ENCODE measurements at places on chromosomes 1 and 21.
A peak's percentile ranks its signal among the peaks of the same experiment; 100 is the strongest.

DNA sequence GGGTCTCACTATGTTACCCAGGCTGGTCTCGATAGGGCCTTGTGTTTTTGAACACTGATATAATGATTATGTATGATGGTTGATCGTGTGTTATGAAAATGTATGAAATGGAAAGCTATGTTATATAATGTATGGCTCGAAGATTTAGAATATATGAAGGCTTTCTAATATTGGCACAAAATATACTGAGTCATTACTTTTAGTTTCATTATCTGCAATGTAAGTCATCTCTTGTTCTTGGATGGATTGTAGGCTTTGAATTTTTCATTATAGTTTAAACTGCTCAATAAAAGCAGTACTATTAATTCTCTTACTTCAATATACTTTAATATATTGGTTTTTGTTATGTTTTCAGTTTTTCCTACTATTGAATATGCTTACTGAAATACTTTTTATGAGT, 10.1 kb downstream of the FMN2 start:
- no peak for DNase-seq

- DNase-seq: peak; percentile 5
Measured at GRCh38 chr1:112803906-112804762, 89.0 kb upstream of the PPM1J start.

GRCh38 chr1:27569506-27570291, 34.2 kb downstream of the AHDC1 start:
- no peak for DNase-seq

GRCh38 chr1:60903591-60903990, 178.8 kb upstream of the NFIA start:
- DNase-seq: no peak

- no peak for DNase-seq
Measured at GRCh38 chr1:32920833-32921232, 19.6 kb upstream of the TMEM54 start.

- DNase-seq: no peak
Measured at GRCh38 chr1:223271085-223271781, 92.7 kb downstream of the SUSD4 start.

- DNase-seq: no peak
Measured at GRCh38 chr21:36654796-36655325, 44.1 kb upstream of the SIM2 start.

GRCh38 chr1:114758256-114758832, 560 bp upstream of the CSDE1 start:
- DNase-seq: no peak

DNA sequence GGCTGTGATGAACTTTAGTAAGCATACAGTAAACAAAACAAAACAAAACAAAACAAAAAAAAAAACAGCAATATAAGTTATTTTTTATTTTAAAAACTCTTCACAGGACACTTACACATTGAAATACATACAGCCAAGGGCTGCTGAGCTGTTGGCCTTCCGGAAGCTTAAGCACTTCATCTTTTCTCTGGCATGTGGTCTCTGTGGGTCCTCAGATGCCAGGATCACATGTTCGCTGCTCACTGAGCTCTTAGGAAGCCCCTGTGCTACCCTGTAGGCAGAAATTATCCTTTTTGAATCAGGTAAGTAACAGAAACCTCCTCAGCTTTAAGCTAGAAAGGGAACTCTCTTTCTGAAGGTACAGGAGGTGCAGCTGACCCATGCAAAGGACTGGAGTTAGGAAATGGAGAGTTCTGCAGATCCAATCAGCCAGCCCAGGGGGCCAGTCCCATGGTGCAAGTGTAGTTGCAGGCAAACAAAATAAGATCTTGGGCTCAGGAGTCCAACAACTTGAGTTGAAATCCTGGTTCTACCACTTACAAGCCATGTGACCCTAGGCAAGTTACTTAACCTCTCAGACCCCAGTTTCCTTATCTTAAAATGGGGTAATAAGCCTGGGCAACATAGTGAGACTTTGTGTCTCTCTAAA, 22.4 kb upstream of the MED18 start:
- no peak for DNase-seq

DNA sequence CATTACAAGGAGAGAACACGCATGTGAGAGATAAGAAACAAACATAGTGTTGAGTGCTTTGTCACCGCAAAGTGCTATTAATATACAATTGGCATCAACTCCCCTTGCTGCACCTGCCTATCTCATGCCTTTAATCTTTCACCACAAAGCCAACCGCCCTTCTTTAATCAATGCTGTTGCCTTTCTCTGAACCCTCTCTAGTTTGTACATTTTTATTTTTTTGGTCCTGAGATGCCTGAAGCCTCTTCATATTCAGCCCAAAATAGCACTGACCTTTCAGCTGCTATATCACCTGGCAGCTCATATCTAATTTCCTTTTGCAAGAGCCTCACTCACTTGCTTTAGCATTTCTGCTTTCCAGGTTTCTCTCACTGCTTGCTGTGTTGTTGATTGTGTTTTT, 504.7 kb downstream of the NUF2 start:
- no peak for DNase-seq

DNA sequence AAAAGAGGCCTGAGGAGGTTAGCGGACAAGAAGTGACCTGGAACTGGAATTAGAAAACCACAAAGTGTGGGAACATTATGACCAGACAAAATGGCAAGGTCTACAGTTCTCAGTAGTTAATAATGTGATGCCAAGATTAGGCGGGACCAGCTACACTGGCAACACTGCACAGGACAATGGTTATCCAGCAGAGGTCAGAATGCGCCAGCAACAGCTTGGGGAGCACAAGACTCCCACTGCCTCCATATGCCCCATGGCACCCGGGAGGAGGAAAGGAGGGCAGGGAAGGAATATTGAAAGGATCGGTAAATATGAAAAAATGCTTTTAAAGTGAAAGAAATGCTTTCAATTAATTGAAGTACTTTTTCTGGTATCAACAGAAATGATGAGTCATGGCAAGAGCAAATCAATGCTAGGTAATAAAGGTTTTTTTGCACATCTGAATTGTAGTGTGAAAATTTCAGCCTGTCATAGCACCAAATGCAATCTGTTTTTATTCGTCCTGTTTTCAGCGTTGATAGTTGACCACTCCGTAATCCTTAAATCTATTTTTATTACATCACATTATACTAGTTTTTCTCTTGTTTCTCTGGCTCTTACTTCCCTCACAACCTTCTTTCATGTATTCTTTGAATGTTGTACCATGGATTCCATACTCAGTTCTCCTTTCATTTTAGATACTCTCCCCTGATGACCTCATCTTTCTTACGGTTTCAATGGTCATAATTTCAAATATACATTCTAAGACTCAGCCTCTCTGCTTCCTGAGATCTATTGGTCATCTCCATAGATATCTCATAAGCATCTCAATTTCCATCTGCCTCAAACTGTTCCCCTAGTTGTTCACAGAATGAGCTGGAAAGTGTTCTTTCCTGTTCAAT, 30.7 kb downstream of the VCAM1 start:
- no peak for DNase-seq

GRCh38 chr1:175564723-175565122, 178.7 kb downstream of the TNR start:
- no peak for DNase-seq

GRCh38 chr1:37999430-38000232, 5.7 kb downstream of the FHL3 start:
- DNase-seq: no peak

DNA sequence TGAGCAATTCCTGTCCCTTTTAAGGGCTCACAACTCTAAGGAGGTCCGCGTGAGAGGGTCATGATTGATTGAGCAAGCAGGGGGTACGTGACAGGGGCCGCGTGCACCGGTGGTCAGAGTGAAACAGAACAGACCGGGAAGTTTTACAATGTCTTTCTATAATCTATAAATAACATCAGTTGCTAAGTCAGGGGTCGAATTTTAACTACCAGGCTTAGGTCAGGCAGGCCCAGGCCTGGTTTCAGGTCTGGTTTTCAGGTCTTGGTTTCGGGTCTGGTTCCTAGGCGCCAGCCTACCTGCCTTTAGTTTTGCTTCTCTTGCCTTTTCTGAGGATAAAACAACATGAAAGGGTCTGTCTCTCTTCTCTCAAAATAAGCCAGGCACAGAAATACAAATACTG, 476.0 kb upstream of the CAMK1G start:
- DNase-seq: no peak

GRCh38 chr1:31031330-31032143, 34.0 kb downstream of the PUM1 start:
- DNase-seq: no peak

- no peak for DNase-seq
Measured at GRCh38 chr1:86419277-86419903, 4.6 kb upstream of the CLCA2 start.

GRCh38 chr1:156445789-156446263, 54.7 kb downstream of the MEF2D start:
- peak; percentile 49 for DNase-seq

DNA sequence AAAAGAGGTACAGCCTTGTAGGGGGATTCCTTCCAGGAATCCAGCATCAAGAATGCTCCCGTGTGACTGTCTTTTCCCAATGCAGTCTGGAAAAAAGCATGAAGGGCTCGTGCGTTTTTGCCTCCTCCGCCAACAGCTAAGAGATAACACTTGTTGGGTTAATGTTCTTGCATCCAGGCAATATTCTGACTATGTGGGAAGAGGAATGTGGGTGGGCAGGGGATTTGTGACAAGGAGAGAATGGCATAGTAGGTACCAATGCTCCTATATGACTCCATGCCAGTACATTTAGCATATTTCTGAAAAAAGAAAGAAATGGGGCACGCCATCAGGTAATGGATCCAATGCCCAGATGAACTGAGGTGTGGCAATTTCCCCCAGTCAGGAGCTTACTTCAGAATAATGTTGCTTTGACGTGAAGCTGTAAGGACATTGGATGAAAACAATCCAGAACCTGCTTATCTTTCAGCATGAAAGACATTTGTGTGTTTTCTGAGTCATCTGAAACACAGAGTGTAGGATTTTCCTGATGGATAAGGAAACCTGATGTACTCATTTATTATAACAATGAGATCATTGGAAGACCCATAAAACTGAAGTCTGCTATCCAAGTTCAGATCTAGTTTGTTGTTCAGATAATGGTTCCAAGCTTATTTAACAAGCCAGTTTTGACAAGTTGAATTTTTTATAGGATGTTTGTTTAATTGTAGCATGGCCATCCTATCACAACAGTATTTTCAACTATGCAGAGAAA, 105.5 kb downstream of the LYPLAL1 start:
- no peak for DNase-seq

DNA sequence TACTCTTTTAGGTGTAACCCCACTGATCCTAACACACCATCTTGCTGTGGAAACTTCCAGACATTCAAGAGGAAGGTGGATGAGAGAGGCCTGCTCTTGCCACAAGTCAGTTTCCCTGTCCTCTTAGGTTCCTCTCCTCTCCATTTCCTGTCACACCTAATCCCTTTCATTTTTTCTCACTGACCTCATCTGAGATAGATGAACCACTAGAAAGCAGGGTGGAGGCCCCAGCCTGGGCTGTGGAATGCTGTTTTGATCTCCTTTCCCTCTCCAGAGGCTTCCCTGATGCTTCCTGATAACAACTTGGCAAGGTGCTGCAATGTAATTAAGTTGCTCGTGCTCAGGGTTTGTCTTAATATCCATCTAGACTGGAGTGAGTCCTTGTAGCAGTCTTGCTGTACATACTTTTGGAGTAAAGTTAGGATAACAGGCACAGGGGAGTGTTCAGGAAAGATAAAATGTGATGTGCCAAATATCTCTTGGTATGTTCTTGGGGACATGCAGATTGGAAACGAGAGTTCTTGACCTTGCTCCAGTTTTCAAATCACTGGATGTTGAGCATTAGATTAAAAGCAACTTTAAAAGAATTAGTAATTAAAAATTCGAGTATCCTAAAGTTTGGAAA, 11.2 kb downstream of the LRRC42 start:
- no peak for DNase-seq

- DNase-seq: no peak
Measured at GRCh38 chr1:230913496-230913895, 45.2 kb upstream of the C1orf198 start.

DNA sequence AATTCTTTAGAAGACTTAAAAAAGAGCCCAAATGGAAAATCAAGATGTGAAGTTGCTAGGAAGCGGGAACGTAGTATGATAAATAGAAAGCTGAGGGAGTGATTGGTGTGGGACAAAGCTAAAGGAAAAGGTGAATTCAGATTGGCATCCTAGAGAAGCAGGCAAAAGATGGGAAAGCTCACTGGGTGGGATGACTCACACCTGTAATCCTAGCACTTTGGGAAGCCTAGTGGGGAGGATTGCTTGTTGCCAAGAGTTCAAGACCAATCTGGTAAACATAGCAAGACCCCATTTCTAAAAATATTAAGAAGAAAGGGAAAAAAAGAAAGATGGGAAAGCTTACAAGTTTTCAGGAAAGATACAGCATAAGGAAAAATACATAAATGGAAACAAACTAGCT, 1.8 kb downstream of the MRPS21 start:
- DNase-seq: no peak

DNA sequence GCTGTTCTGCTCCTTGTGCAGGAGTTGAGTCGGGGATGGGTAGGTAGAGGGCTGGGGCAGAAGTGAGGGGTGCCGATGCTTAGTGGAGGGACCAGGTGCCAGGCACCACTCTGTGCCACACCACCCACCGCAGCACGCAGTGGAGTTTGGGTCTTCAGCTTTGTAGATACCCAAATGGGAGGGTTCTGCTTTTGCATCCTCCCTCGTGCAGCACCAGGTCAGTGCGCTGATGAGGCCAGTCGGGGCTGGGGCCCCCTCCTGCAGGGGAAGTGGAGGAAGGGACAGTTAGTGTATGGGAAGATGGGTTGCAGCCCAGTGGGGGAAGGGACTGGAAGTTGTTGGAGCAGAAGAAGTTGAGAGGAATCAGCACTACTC, 244.0 kb downstream of the RHOU start:
- no peak for DNase-seq

- no peak for DNase-seq
Measured at GRCh38 chr21:45029948-45030681, 44.3 kb upstream of the ADARB1 start.

DNA sequence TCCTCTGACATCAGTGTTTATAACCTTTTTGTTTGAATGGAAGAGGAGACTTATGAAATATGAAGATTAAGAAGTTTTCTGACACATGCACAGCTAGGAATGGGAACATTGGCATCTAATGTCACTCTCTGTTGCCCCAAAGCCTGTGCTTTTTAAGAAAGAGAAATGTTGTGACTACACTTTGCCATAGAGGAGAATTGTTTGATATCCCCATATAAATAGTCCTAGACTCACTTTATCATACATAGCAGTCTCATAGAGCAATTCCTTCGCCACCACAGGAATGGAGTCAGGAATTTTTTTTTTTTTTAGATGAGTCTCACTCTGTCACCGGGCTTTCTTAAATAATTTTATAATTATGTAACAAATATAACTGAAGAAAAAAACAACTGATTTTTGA, 1.5 kb downstream of the KRTAP21-3 start:
- DNase-seq: no peak

DNA sequence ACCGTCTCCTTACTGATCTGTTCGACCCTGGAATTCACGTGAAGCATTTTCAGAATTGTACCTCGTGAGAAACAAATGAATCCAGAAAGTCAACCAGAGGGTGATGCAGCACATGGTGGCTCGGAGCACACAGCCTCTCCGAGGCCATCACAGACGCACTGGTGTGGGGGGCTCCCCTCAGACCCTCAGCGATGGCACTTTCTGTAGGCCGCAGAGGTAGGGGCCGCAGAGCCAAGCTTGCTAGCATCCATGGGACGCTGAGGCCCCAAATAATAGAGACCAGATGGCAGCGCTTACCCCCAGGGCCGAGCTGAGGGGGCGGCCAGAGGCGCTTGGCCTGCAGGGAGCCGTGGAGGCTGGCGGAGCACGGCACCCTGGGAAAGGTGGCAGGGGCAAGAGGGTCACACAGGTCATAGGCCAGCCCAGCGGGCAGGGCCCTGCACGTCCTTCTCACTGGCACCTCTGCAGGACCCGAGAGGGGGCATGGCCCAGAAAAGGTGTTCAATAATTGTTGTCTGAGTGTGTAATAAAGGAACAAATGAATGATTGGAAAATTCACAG, 28.1 kb upstream of the COL6A2 start:
- DNase-seq: no peak

All from stimulated activated CD8-positive, alpha-beta memory T cell treated with anti-CD3 and anti-CD28 coated beads, Interleukin-15, amount 100 ng/mL, for 24 hours (primary cell).